Breast epithelium (tissue), 4 donors: ENCODE measurements at places on chromosomes 2 and 18. TPM values are rescaled to one million over a fixed set of nuclear protein-coding genes. Genes with fewer than 3 reads are reported as not detected.

GRCh38 chr2:236857246-236857645, 228.4 kb upstream of the COPS8 start:
- no peak overlapping the region for H3K27ac ChIP-seq
- no peaks in the 10 kb centered on the region for H3K4me1 ChIP-seq
- no peaks in the 10 kb centered on the region for H3K27me3 ChIP-seq
- no peak for DNase-seq

GRCh38 chr2:225920621-225921220, 521.2 kb downstream of the NYAP2 start:
- H3K36me3 ChIP-seq: no peaks in the 10 kb centered on the region
- no peak for DNase-seq

DNA sequence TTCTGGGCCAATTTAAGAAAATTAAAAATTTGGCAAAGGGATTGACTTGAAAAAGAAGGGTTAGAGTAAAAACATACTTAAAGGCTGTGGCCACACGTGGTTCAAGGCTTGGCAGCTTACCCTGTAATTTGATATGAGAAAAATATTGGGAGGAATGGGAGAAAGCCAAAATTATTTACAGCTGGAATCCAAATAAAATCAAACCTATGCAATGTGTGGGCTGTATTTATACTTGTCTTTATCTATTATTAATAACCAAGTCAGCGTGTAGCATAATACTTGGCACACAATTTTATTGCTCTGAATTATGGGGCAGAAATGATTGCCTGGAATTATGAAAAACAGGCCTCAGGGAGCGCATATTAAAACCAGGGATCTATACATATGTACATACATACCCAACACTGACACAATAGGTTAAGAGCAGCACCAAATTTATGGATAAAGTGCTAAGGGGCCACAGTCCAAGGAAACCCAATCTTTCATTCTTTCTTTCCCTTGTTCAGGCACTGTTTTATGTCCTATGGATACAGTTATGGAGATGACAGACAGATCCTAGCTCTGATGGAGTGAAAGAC, 35.6 kb downstream of the FAM124B start:
- H3K27ac ChIP-seq: no peak overlapping the region
- H3K36me3 ChIP-seq: no peaks in the 10 kb centered on the region
- no peak overlapping the region for H3K4me3 ChIP-seq
- H3K27me3 ChIP-seq: no peaks in the 10 kb centered on the region
- H3K4me1 ChIP-seq: no peaks in the 10 kb centered on the region

Gene HAT1
- 24.0 TPM for total RNA-seq

Gene FBXO41
- 4.0 TPM for total RNA-seq
